Right ventricle myocardium superior (tissue), 1 donor: ENCODE measurements at places on chromosomes 11 and 22.

DNA sequence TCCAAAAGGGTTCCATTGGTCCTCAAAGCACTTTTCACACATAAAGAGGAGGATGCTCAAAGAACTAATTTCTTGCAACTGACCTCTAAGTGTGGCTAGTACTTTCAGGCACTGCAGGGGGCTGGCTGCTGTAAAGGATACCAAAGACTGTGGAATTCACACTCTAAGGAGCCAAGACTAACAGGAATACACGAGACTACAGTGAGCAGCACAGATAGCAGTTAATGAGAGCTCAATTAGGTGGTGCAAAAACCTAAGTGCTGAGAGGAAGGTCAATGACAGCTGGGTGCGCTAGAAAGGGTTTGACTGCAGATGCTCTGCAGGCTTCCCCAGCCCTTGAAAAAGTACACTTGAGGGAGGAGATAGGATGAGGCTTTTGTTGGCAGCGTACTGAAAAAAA, 124.3 kb upstream of the NTM start:
- DNase-seq = no peak

GRCh38 chr11:112290493-112290850, 29.8 kb upstream of the PLET1 start:
- no peak for DNase-seq

DNA sequence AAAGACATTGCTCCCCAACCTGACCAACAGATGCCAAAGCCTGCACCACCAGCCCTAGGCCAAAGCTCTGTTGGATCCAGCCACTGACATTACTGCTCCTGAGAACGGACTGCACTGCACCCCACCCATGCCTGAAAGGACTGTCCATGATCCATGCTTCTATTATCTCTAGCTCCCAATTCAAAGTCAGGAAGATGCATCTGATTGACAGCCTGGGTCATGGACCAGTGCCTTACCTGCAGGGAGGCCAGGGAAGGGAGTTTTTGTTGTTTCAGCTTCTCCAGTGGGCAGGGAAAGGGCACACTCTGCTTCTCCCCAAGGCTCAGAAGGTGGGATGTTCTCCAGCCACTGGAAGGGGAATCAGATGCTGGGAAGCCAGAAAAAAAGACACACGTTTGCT, 4.8 kb upstream of the PRDM11 start:
- no peak for DNase-seq

- DNase-seq = no peak
Measured at GRCh38 chr11:77372726-77373125, 71.2 kb upstream of the GDPD4 start.

- no peak for DNase-seq
Measured at GRCh38 chr11:34910817-34911216, 5.4 kb downstream of the APIP start.

DNA sequence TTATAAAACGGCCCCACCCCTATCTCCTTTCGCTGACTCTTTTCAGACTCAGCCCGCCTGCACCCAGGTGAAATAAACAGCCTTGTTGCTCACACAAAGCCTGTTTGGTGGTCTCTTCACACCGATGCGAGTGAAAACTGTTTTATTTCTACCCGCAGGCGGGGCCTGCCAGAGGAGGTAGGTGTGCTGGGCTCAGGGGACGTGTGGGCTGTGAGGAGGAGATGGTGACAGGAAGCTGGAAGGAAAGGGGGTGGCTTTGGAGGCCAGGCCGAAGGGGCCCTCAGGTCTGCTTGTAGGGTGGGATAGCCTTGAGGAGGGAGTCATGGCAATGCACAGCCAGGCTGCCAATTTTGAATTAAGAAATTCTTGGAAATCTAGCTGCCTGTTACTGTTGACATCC, 21.3 kb upstream of the KRTAP5-7 start:
- no peak for DNase-seq

- no peak for DNase-seq
Measured at GRCh38 chr22:48926643-48927042, 901.0 kb downstream of the BRD1 start.

GRCh38 chr11:92048415-92048814, 176.2 kb upstream of the FAT3 start:
- DNase-seq = peak; percentile 24

DNA sequence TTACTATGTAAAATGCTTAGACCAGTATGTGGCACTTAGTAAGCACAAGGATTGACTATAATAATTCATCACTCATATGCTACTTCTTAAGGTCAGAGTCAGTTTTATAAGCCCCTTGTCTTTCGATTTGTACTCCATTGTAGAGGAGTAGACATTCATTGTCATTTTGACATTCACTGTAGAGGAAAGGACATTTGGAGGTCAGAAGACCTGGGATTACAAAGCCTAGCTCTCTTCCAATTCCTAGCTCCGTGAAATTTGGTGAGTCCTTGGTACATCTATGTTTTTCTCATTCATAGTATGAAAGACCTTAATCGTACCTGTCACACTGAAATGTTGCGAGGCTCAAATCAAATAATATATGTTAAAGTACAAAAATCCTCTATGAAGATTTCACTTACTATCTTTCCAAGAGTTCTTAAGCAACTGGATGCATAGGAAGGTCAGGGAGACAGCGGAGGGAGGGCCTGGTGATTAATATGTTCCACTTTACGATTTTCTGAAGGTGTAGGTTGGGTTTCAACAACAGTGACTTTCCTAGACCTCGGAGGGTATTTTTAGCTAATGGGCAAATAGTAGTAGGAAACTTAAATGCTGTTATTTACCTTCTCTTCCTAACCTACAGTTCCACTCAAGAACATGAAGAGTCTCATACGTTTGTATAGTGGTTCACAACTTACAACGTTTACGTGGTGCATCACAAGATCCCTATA, 1.4 kb upstream of the EMSY start:
- no peak for DNase-seq
